ENCODE measurements at places on chromosomes 1 and 21. TPM values are rescaled to one million over a fixed set of nuclear protein-coding genes. Genes with fewer than 3 reads are reported as not detected.

Gene RASSF5
- 18.8 TPM for total RNA-seq

- H3K4me3 ChIP-seq = no peak overlapping the region
- H3K4me1 ChIP-seq = no peaks in the 10 kb centered on the region
- no peak overlapping the region for H3K27ac ChIP-seq
These were observed 6.4 kb upstream of the LGR6 start for GRCh38 chr1:202187041-202187671.

DNA sequence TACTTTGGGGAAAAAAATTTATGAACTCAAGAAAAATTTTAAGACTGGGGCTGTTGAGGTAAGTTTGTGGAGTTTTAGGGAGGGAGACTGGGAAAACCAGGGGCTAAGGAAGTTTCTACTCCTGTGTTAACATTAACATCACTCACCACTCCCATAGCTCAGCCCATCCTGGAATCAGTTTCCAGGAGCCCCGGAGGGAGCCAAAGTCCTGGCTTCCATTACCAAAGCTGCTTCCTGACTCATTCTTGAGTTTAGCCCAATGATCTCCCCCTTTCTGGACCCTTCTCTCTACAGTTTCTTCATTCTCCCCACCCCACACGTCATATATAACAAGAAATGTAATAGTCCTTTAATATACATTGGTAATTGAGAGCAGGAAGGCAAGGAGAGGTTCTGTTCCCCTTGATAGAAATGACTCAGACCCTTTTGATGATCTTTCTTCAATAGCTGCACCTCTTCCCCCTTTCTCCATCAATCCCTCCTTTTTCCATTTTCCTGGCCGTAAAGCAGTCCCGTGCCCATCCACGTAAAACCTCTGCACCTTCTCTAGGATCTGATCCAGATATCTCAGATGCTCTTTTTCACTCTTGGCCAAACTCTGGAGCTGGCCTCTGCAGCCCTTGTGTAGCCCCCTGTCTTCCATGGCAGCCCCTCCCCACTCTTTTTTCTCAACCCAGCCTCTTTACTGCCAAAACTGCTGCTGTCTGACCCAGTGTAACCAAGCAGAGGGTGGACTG lies 4.6 kb upstream of the PIAS3 start:
- no peak for DNase-seq
- H3K4me3 ChIP-seq = no peak overlapping the region
- no peaks in the 10 kb centered on the region for H3K4me1 ChIP-seq
- H3K36me3 ChIP-seq = no peaks in the 10 kb centered on the region

- H3K27me3 ChIP-seq = no peaks in the 10 kb centered on the region
- no peak overlapping the region for H3K4me3 ChIP-seq
- no peaks in the 10 kb centered on the region for H3K36me3 ChIP-seq
- H3K27ac ChIP-seq = no peak overlapping the region
- DNase-seq = no peak
These were observed 37.6 kb downstream of the C1orf87 start for GRCh38 chr1:60035921-60036320.

- H3K27me3 ChIP-seq = no peaks in the 10 kb centered on the region
- H3K36me3 ChIP-seq = no peaks in the 10 kb centered on the region
- H3K27ac ChIP-seq = no peak overlapping the region
- no peak for DNase-seq
These were observed 255.8 kb downstream of the RHOU start for GRCh38 chr1:228990906-228991569.
